Activated T-helper 9 cell treated with anti-CD3 and anti-CD28 coated beads, Interleukin-2, amount 50 U/mL, for 16 hours (primary cell): ENCODE measurements at places on chromosomes 1 and 21.
A peak's percentile ranks its signal among the peaks of the same experiment; 100 is the strongest.

GRCh38 chr1:28123461-28123961, 35.1 kb upstream of the EYA3 start:
- no peak for DNase-seq

- DNase-seq, result no peak
Observed at GRCh38 chr1:113567427-113567826, 177.1 kb downstream of the MAGI3 start.

DNA sequence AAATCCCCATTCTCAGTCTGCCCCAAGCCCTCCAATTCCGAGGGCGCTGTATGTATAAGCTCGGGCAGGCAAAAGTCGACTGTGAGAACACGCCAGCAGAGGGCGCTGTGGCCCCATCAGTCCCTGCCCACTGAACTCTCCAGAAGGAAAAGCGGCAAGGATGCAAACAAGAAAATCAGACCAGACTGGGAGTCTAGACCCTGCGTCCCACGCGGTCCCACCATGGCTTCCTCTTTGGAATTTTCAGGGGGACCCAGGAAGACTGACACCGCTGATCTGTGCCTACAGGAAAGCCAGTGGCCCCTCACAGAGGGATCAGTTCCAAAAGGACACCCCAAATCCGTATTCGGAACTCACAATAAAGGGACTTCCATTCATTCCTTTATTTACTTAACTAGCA, 19.5 kb downstream of the TEX35 start:
- DNase-seq, result peak; percentile 48

- peak; percentile 19 for DNase-seq
Observed at GRCh38 chr1:115595279-115596079, 46.3 kb upstream of the VANGL1 start.
